ENCODE measurements at places on chromosomes 12 and 14. TPM values are rescaled to one million over a fixed set of nuclear protein-coding genes. Genes with fewer than 3 reads are reported as not detected.

Gene OVCH1
- total RNA-seq: not detected

Gene HCFC2
- 15.6 TPM for total RNA-seq

Gene NKX2-1
- total RNA-seq: not detected

Gene ESR2
- 0.58 TPM for total RNA-seq

Gene TAS2R30
- 3.7 TPM for total RNA-seq

- DNase-seq: no peak
Observed at GRCh38 chr14:52111583-52111982, 42.7 kb upstream of the NID2 start.

DNA sequence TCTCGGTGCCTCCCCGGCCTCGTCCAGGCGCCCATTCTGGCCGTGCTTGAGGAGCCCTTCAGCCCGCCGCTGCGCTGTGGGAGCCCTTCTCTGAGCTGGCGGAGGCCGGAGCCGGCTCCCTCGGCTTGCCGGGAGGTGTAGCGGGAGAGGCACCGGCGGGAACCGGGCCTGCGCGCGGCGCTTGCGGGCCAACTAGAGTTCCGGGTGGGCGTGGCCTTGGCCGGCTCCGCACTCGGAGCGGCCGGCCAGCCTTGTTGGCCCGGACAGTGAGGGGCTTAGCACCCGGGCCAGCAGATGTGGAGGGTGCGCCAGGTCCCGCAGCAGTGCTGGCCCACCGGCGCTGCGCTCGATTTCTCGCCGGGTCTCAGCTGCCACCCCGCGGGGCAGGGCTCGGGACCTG, 168.7 kb upstream of the RPL10L start:
- DNase-seq: no peak

- no peak for DNase-seq
Observed at GRCh38 chr14:49014476-49014875, 571.7 kb downstream of the RPS29 start.

DNA sequence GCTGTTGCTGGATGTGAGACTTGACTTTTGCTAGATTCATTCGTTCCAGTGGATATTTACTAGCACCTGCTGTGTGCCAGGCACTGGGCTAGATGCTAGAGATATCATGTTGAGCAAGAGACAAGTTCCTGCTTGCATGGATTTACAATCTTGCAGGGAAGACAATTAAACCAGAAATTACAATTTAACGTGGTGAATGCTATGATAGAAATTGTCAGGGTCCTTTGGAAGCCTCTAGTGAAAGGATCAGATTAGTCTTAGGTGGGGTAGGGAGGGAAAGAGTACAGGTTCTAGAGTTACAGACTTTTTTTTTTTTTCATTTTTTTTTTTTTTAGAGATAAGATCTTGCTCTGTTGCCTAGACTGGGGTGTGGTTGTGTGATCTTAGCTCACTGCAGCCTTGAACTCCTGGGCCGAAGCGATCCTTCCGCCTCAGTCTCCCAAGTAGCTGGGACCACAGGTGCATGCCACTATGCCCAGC, 36.7 kb downstream of the SPATS2 start:
- DNase-seq: no peak

DNA sequence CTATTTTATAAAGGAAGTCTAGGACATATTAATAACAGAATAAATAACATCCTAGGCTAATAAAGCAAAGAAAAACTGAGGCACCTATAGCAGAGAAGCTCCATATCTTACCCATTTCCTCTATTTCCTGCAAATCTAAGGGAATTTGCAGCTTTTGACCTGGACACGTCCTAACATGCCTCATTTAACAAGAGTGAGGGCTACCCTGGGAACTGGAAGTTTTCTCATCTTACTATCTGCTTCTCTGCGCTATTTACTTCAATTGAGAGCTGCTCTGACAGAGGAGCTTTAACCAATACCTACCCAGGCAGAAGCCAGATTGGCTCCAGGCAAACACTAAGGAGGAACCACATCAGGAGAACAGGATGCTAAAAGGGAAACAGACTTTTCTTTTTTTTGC, 5.7 kb downstream of the YBX3 start:
- peak; percentile 88 for DNase-seq

GRCh38 chr12:2646341-2646740, 148.4 kb upstream of the FKBP4 start:
- DNase-seq: no peak

DNA sequence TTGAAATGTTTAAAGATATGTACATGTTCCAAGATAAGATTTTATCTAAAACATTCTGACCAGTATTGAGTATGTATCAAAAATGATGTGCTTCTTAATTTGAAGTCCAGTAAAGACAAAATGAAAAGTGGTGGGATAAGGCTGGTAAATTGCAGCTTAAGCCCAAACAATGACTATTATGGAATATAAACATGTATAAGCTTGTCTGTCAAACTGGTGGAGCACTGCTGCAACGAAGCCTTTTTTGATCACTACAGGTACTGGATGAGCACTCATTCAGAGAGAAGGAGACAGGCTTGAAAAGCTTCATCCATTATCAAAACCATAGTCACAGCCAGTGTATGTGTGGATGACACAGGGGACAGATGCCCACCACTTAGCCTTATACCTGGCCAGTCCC, 138.4 kb downstream of the ATP23 start:
- no peak for DNase-seq
